Activated T-cell treated with anti-CD3 and anti-CD28 coated beads, Interleukin-2, amount 50 U/mL, for 1 hour (primary cell): ENCODE measurements at places on chromosomes 1 and 21.

DNA sequence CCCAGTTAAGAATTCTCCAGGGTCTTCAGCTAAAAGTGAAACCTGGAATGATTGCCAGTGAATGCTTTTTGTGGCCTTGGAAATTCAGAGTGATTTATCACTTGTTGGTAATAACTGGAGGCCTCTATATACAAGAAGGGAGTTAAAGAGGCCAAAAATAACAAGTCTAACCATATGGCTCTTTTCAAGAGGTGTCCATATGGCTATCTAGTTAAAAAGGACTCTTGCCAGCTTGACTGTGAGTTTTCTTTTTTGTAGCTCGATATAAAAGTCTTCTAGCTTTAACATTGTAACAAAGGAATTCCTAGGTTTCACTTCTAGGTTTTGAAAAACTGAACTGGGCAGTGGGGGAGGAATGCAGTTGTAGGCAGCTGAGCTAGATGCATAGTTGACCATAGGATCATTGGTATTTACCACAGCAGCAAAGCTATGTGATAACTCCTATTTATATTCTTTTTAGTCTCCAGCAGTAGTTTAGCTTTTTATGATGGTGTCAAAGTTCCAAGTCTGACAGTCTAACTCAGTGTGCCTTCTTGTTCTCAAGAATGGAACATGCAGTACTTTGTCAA is 44.4 kb downstream of the CACHD1 start:
- no peak for DNase-seq

DNA sequence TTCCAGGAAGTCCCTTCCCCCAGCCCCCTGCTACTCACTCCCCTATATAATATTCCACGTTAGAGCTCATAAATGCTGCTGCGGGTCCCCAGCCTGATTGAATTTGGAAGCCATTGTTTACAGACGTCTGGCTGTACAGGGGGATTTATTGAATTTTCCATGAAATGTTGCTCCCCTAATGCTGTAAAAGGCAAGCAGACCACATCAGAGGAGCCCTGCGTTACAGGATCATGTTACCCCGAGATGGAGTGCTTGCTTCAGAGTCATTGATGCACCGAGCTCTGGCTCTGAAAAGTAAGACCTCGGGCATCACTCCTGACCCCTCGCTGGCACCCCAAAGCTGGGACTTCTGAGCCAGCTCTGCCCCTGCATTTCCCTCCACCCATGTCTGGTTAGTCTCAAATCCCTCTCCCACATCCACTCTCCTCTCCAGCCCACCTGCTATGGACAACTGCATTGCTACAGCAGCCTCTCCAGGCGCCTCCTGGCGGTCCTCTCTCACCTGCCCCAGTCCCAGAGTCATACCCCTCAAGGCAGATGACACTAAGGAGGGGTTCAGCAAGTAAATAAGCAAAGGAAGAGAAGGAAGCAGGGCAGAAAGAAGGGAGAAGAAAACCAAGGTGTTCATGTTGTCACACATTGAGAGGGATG is 127.8 kb downstream of the TMEM53 start:
- DNase-seq = no peak

- DNase-seq = no peak
Observed at GRCh38 chr1:93979718-93980319, 70.6 kb upstream of the GCLM start.

GRCh38 chr21:43268804-43269186 is 100.0 kb downstream of the CRYAA start:
- no peak for DNase-seq

- DNase-seq = peak; percentile 74
Observed at GRCh38 chr1:226677027-226678020, 61.8 kb downstream of the ITPKB start.

- DNase-seq = peak; percentile 56
Observed at GRCh38 chr1:16048573-16049189, 5.1 kb downstream of the CLCNKB start.

GRCh38 chr1:218312509-218312908 is 27.4 kb downstream of the RRP15 start:
- DNase-seq = no peak

DNA sequence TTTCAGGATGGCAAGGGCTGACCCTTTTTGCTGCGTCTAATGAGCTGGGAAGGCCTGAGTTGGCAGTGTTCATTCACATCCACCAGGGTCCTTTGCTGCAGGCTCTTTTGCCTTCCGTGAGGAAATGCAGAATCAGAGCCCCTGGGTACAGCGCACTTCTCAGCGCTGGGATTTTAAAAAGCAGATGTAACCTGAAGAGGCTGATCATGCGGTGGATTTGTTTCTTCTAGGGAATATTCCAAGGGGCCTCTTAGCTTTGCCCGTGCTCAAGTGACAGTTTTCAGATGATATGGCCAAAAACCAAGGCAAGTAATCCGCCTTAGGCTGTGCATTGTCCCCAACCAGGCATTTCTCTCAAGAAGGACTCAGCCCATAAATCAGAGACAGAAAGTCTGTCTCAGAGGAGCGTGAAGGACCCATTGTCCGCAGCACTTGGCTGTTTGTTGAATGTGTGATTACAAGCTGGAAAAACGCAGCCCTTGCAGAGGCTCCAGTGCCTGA is 237.6 kb downstream of the PTPRC start:
- DNase-seq = no peak

DNA sequence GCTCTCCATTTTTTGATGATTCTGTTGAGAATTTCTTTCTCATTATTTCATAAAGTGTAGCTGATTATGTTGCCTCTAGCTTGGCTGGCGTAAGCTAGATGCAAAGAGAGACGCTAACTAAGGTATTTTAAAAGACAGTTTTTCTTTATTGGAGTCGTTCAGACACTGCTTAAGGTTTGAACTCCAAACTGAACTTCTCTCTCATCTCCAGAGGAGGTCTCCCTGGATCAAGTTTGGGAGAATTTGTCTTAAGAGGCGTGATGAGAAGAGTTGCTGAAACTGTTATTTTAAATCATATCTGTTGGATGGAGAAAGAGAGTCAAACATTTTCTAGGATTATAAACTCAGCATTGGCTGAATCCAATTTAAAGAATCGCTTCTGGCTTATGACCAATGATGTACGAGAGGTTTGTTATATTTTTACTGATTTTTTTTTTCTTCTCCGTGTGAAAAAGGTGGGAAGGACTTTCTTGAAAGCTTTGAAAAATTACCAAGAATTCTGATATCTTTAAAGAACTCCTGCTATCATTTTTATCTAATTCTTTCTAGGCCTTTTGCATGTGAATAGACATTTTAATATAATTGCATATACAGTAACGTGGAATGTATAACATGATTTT is 34.0 kb downstream of the MAP3K7CL start:
- DNase-seq = no peak

- no peak for DNase-seq
Observed at GRCh38 chr1:107953556-107953955, 11.4 kb downstream of the VAV3 start.

GRCh38 chr1:168966217-168966616 is 140.3 kb upstream of the ATP1B1 start:
- no peak for DNase-seq

DNA sequence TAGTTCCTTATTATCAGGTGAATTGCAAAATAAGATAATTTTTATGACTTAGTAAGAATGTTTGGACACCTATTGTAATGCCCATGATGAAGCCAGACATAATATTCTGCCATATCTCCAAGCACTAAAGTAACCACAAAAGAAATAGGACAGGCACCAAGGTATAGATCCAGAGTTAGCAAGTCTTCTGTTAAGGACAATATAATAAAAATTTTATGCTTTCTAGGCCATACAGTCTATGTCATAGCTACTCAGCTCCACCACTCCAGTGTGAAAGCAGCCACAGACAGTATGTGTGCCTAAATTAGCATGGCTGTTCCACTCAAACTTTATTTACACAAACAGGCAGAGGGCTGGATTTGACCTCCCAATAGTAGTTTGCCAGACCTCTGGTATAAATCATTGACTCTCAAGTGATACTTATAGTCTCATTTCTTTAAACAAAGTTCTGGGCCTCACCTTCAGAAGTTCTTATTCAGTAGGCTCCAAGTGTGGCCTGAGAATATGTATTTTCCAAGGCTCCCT is 88.3 kb downstream of the SCMH1 start:
- no peak for DNase-seq

- DNase-seq = no peak
Observed at GRCh38 chr1:94803106-94803505, 17.1 kb upstream of the SLC44A3 start.

DNA sequence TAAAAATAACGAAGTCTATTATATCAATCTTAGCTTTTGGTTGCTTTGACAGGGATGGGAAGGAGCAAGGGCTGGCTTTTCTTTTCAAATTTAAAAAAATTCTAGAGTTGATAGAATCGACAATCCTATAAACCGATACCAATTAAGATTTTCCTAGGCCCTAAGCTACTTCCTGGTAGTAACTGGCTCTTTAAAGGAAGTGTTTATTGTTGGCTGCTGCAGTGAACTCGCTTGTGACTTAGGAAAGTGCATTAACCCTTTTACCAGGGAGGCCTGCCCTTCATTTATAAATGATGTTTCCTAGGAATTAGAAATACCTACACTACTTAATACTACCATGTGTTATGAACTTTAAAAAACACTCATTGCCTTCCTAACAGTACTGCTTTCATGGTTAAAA is 33.2 kb downstream of the ATP5PF start:
- DNase-seq = no peak

- DNase-seq = no peak
Observed at GRCh38 chr1:241323514-241324195, 33.4 kb downstream of the RGS7 start.

- DNase-seq = no peak
Observed at GRCh38 chr1:115336741-115337140, 1.3 kb downstream of the NGF start.

- DNase-seq = no peak
Observed at GRCh38 chr1:221794079-221794670, 52.3 kb upstream of the DUSP10 start.

DNA sequence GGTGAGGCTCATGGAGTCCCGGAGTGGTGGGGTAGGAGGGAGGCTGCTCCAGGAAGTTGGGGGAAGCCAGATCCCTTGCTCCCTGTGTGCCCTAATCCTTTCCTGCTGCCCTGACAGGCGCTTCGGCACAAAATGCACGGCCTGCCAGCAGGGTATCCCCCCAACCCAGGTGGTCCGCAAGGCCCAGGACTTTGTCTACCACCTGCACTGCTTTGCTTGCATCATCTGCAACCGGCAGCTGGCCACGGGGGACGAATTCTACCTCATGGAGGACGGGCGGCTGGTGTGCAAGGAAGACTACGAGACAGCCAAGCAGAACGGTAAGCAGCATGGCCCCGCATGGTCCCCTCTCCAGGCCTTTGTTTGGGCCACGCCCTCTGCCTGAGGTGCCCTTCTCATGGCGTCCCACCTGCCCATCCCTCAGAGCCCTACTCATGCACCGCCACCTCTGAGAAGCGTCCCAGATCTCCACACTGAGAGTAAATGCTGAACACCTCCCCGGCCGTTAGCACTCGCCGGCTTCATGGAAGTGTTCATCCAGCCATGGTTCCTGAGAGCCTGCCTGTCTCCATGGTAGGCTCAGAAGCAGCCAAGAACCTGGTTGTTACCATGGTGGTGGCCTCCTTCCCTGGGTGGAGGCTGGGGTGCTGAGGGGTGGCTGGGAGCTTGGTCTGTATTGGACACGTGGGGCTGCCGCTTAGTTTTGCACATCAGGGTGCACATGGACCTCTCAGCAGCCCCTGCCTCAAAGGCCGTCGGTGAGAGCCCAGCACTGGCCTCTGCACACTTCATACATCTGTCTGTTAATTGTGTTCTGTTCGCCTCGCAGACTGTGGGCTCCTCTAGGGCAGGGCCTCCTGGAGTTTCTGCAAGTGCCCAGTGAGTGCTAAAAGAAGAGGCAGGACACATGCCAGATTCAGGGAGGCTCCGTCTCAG is 36.5 kb downstream of the LHX4 start:
- no peak for DNase-seq

- DNase-seq = no peak
Observed at GRCh38 chr1:44890007-44890406, 47.0 kb upstream of the PTCH2 start.

DNA sequence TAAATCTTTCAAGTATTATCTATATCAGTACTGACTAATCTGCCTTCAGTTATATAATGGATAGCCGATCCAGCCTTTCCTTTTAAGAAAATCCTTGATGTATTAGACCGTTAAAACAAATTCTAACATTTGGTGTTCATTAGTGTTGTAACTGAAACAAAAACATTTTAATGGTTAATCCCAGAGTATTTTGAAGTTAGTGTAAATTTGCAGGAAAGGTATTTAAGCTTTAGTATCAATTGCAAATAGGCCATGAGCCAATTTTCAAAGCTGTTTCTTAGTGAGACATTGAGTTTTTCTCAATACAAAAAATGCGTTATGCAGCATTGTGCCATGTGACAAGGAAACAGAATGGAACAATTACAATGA is 29.6 kb downstream of the DISP1 start:
- no peak for DNase-seq

DNA sequence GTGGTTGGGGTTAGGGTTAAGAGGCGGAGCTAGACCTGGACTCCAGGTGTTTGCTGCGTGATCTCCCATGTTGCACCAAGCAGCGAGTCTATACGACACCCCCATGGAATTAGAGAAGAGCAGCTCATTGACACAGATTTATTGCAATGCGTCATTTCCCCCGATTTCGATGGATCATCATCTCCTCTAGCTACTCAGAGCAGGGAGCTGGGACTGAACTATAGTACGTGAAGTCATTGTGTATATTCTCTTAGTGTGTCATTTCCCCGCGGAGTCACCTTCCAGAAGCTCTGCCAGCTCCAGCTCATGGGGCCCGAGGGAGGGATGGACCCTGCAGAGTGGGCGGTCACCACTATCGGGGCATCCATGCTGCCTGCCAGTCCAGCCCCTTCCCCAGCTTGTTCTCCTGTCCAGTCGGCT is 7.5 kb upstream of the C2CD2 start:
- DNase-seq = no peak
